ENCODE measurements at places on chromosomes 2 and 18.

DNA sequence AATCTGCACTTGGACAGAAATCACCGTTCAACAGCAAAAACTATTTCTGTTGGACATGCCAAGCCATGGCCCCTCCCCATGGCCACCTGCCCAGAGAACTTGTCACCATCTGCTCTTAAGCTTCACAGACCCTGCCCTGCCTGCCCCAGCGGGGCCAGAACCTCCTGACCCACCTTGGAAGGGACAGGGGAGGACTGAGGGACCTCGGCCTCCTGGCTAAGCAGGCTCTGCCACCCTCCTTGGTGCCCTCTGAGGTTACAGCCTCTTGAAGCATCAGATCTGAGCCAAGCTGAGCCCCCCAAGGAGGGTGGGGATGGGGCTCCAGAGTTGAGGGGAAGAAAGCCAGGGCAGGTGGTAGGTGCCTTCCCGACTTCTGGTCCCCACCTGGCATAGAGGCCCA, 6.5 kb downstream of the TEX261 start:
- DNase-seq = no peak

DNA sequence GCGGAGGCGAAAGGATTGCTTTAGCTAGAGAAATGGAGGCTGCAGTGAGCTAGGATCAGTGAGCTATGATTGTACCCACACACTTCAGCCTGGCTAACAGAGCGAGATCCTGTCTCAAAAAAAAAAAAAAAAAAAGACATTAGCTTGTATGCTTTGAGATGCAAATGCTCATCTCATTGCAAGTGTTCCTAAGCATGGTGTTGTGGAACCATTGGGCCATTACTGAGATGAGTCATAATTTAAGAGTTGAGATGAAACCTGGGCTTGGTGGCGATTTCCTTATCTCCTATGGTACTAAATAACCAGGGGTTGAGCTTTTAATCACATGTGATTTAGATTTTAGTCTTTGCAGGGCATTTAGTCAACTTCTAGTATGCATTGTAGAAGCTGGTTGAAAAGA, 2.2 kb downstream of the PLEKHA3 start:
- DNase-seq = no peak

DNA sequence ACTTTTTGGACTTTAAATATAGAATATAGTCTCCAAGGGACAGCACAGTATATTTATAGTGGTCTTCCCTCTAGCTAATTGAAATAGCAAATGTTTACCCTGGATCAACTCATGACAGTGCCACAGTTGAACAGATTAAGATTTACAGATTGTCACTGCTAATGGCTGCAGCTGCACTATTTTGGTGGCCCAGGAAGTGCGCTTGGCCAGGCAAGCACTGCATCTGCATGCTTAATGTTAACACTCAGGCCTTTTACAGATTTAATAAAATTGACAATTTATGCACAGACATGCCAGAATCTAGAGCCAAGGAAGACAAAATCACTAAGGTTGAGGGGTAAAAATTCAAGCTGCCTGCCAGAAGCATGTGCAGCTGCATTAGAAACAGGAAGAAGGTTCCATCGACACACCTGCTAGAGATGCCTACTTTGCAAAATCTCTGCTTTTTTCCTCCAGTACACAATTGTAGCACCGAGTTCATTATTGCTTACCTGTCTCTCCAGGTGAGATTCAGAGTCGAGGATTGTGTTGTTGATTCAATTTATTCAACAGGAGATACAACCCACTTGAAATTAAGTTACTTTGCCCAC, 1042.3 kb upstream of the NRXN1 start:
- DNase-seq = no peak

- DNase-seq = no peak
Measured at GRCh38 chr2:16141641-16141921, 201.2 kb downstream of the MYCN start.

DNA sequence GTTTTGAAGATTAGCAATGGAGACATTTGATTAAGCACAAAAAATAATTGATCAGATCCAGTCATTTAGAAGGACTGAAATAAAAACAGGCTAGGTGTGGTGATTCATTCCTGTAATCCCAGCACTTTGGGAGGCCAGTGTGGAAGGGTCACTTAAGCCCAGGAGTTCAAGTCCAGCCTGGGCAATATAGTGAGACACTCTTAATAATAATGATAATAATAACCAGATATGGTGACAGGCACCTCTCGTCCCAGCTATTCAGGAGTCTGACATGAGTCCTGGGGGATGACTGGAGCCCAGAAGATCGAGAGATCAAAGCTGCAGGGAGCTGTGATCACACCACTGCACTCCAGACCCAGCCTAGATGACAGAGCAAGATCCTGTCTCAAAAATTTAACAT, 3.5 kb upstream of the FN1 start:
- DNase-seq = no peak

DNA sequence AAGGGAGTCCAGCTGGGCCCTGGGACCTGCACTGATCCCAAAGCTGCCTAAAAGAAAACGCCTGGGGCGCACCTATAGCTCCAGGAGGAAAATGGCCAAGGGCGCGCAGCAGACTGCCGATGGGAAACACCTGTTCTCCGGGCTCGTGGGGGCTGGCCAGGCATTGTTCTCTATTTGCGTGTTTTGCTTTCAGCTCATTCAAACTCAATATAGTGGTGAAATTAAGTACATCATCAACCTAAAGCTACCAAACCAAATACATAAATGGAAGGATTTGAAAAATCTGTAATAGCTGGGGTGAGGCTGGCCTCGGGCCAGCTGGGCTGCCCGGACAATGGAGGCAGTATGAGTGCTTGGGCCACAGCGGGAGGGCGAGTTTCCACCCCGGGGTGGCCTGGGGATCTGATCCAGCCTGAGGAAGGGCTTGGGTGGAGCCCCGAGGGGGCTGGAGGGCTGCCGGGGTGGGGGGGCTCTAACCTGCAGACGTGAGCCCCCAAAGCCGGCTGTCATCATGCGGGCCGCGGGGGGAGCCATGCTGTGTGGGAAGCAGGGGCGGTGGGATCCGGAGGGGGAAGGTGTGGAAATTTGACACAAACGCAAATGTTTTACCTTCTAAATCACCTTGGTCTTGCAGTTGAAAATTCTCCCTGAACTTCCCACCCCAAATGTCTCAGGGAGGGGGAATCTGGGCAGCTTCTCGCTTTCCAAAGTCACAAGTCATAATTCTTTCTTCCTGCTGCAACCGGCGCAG, 77.6 kb downstream of the ASB1 start:
- no peak for DNase-seq

DNA sequence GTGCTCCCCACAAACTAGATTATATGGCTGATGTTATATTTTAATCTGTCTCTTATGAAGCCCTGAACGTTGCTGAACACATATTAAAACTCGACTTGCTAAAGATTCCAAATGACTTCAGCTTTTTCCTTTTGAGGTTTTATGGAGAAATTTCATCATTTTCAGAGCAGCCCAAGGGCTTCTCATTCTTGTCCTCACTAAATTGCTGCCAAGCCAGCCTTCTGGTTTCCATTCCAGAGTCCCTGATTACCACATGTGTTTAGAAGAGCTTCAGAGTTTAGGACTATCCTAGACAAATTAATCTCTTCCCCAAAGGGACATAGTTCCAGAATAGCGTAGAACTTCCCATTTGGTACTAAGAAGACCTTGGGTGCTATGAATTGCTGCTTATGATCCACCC, 77.8 kb upstream of the CCDC195 start:
- no peak for DNase-seq

Measured in CMK (cell line).